ENCODE measurements at places on chromosomes 12 and 14.

DNA sequence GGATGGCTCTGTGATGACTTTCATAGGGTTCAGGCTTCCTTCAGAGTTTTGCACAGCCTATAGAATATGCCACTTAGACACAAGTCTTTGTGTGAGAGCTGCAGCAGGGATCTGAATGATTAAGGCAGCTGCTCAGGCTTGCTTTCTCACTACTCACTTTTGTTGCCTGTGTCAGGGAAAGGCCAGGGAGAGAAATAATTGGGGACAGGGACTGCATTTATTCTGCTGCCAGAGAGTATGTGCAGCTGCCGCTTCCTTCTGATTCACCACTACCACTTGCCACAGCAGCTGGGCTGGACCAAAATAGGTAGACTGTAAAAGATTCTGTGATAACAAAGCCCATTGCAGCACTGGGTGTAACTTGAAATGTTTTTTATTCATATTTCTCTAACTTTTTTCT, 49.7 kb downstream of the TRMT5 start:
- peak; percentile 13 for DNase-seq

DNA sequence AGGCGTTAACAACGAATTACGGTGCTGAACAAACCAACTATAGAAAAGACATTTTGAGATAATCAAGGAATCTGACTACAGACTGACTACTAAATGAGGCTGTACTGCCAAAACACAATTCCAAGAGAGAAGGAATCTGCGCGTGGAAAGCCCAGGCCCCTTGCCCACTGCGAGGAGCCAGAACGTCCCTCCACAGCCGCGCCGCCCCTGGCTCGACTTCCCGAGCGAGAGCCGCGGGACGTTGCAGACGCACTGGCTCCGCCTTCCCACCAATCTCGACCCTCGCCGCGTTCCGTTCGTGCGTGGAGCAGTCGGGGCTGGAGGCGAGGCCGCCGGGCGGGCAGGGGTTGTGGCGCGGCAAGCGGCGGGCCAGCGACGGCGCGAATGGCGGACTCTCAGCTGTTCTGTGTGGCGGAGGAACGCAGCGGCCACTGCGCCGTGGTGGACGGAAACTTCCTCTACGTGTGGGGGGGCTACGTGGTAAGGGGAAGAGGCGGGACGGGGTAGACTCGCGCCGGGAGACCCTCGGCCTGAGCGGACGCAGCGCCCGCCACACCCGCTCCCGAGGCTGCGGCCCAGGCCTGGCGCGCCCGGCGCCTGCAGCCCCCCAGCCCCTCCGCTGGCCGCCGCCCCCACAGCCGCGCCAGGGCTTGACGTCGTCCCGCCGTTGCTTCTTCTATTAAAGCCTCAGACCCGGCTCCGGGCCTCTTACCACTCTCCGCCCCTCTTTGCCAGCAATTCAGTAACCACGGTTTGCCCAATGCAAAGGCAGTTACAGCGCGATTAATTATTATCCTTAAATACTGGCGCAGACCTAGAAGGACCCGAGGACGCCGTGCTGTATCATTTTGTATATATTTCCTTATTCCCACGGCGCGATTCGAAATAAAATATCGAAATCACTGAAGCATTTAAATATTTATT, at the start of gene KLHDC1:
Gene KLHDC1, plus strand, starts transcription at position 310 of the 924 bp plus-strand sequence. Its CDS starts 75 bp downstream, at position 385.
- DNase-seq = peak; percentile 66

- no peak for DNase-seq
These were observed 99.4 kb downstream of the LGMN start for GRCh38 chr14:92649066-92649465.

- DNase-seq = no peak
These were observed 40.1 kb upstream of the MTERF2 start for GRCh38 chr12:107026806-107027635.

GRCh38 chr12:4148418-4149056, 125.0 kb upstream of the CCND2 start:
- DNase-seq = no peak

DNA sequence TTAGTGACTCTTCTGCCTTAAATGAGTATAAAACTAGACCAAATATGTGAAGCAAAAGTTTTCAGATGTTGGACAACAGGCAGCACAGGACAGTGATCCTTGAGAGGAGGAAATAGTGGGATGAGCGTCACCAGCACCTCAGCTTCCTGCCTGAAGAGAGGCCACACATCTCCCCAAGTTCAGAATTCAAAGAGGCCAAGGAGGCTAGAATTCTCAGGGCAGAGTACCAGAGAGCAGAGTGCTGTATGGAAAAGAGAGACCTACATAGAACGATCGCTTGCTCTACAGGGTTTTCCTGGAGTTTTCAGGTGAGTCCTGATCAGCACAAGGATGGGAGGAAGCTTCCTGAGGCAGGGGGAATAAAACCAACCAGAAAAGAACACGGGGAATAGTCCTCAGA, 107.0 kb downstream of the PTPRR start:
- no peak for DNase-seq

DNA sequence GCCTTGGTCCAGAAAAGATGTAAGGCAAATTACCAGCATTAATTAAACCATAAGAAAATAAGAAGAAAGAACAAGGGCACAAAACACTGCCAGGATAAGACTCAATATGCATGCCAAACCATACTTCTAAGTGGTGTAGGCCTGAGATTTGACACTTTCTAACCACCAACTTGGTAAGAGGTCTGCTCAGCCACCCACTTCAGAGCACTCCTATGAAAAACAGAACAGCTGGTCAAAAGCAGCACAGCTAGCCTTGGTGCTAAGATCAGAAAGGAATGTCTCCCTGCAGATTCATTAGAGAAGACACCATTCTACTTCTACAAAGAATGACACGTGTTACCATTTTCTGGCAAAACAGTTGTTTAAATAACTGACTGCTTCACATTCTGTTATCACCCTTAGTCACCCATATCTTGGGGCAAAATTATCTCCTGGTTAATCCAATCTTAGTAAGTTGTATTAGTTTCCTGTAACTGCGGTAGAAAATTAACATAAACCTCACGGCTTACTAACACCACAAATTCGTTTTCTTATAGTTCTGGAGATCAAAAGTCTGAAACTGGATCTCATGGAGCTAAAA, 13.2 kb downstream of the RPS6KA5 start:
- DNase-seq = peak; percentile 7
